Activated CD4-positive, alpha-beta T cell treated with anti-CD3 and anti-CD28 coated beads, Interleukin-2, amount 50 U/mL, for 24 hours (primary cell): ENCODE measurements at places on chromosomes 12 and 14.

GRCh38 chr14:34106310-34106709 is 155.4 kb upstream of the EGLN3 start:
- DNase-seq: no peak

- DNase-seq: no peak
Measured at GRCh38 chr12:92261071-92261470, 115.4 kb upstream of the BTG1 start.

GRCh38 chr12:24661657-24662096 is 287.2 kb downstream of the BCAT1 start:
- no peak for DNase-seq

- DNase-seq: no peak
Measured at GRCh38 chr14:63962906-63963305, 110.1 kb downstream of the SYNE2 start.

DNA sequence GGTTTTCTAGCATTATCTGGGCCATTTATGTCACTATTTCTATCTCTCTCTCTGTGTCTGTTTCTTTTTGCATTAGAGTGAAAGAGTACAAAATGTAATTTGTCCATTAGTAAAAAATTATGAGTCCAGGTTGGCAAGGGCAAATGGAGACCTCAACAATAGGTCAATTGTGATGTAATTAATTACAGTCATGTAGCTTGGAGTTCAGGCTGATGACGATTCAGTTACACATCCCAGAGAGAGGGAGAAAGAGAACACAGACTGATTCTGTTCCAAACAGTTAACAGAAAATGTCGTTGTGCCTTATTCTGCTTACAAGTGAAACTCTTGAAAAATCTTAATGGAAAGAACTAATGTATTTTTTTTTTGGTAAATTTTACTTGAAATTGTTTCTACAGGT is 83.3 kb downstream of the ATXN7L3B start:
- DNase-seq: no peak

DNA sequence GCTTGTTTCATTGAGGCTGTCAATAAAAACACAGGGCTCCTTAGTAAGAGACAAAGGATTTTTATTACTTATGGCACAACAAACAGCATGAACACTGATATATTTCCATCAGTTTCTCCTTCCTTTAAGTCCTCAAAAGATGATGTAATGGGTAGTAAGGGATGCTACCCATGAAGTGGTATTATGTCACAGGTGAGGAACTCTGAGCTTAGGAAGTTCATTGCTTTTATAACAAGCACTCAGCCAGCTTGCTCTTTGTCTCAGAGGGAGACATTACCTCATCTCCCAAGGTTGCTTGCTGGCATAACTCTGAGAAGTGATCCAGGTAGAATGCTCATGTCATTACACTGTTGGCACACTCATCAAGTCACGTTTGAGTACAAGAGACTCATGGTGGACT is 287.0 kb upstream of the OR4E1 start:
- DNase-seq: no peak

DNA sequence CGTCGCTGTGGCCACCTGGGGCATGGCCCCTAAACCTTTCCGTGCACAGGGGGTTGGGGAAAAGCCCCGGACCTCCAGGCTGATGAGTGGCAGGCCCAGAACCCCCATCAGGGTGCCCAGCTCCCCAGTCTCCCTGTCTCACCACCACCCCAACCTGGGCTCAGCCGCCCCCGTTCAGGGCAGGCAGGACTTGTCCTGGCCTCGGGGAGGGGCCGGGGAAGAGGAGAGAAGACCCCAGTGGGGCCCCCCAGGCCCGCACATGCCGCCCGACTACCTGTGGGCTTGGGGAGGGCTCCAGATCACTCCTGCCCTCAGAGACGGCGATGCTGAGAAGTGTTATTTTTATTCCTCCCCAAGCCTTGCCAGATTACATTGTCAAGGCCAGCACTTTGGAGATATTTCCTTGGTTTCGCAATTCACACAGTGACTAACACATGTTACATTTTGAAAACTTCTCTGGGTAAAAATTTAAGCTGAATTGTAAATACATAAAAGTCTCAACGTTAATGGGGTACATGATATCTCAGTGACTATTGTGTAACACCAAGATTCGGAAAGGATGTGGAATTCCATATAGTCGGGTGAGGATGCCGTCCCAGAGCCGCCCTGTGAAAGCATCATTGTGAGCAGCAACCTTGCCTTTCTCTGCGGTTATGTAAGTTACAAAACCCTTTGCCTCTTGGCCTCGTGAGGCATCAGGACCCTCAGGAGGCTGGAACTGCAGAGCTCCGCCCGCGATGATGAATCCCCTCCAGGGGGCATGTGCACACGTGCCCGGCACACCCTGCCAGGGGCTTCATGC is 85.6 kb upstream of the DIO3 start:
- no peak for DNase-seq

GRCh38 chr14:72928872-72929271 is 2.6 kb downstream of the DCAF4 start:
- no peak for DNase-seq

DNA sequence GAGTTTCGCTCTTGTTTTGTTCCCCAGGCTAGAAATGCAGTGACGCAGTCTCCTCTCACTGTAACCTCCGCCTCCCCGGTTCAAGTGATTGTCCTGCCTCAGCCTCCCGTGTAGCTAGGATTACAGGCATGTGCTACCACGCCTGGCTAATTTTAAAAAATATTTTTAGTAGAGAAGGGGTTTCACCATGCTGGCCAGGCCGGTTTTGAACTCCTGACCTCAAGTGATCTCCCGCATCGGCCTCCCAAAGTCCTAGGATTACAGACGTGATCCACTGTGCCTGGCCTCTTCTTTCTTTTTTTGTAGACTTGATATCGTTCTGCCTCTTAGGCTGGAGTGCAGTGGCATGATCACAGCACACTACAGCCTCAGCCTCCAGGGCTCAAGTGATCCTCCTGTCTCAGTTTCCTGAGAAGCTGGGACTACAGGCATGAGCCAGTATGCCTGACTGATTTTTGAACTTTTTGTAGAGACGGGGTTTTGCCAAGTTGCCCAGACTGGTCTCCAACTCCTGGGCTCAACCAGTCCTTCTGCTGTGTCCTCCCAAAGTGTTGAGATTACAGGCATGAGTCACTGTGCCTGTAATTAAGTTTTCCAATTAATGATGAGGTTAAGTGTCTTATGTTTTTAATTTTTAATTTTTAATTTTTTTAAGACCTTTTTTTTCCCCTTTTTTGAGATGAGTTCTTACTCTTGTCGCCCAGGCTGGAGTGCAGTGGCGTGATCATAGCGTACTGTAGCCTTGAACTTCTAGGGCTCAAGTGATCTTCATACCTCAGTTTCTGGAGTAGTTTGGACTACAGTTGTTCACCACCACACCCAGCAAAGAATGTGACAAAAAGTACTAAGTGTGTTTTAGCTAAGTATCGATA is 10.2 kb downstream of the RCOR1 start:
- DNase-seq: no peak

DNA sequence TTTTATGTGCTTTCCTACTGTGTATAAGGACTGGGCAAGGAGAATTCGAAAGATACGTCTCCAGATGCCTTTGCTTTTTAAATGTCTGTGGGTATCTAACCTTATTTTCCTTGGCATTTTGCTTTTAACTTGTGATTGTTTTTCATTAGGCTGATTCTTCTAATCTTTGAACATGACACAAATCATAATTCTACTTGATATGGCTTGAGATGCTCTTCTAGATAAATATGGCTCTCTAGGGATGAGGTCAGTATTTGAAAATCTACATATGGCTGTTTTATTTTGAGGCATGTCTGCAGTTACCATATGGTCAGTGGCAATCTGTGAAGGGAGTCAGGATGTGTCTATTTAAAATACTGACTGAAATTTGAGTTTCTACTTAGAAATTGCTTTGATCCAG is 139.2 kb downstream of the SLC2A13 start:
- DNase-seq: no peak

DNA sequence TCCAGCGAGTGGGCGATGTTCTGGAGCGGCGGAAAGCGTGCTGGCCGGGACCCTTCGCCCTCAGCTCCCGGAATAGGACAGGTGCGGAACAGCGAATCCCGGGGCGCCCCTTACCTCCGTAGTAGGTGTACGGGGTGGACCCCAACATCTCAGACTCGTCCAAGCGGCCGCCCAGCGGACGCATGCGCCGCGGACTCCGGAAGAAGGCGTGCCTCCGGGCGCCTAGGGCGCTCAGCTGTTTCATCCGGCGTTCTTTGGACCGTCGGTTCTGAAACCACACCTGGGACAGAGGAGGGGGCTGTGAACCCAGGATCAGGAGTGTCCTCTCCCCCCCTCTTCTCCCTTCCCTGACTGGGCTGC is 4.5 kb downstream of the LHX5 start:
- no peak for DNase-seq

DNA sequence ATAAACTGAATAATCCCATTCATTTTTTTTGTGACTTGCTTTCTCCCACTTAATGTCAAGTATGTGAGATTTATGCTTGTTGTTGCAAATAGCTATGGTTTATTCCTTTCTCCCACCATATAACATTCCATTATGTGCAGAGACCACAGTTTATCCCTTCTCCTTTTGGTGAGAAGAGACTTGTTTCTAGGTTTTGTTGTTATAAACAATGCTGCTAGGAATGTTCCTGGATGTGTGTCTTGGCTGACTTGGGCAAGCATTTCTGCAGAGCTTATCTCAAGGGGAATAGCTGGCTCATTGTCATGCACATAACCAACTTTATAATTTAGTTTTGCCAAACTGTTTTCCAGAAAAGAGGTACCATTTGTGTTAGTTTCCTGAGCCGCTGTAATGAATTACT is 47.6 kb upstream of the PPP1CC start:
- DNase-seq: no peak

DNA sequence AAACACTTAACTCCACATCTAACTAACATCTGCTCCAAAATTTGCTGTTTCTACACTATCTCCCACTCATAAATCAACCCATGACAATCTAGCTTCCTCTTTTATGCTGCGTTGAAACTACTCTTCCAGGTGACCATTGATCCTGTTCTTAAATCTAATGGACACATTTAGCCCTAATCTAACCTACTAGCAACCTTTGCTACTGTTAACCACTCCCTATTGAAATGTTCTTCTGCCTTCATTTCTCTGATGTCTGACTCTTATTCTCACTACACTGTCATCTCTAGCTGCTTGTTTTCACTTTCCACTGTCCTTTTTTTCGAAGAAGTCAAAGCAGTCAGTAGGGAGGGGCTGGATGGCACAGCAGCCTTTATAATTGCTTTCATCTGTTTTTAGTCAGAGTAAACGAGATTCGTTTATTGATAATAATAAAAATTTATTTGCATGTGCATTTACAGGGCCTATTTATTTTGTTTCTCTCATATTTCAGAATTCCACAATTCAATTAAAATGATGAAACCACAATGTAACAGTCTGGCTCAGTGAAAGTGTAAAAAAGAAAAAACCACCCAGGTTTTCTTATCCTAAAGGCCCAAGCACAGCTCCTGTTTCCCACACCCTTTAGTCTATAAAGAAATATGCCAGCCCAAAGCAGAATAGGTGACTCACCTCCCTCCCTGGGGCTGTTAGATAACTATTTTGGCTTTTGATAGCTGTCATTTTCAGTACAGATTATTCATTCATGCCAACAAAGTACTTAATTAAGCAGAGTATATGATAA is 44.9 kb downstream of the ATP2B1 start:
- peak; percentile 10 for DNase-seq

DNA sequence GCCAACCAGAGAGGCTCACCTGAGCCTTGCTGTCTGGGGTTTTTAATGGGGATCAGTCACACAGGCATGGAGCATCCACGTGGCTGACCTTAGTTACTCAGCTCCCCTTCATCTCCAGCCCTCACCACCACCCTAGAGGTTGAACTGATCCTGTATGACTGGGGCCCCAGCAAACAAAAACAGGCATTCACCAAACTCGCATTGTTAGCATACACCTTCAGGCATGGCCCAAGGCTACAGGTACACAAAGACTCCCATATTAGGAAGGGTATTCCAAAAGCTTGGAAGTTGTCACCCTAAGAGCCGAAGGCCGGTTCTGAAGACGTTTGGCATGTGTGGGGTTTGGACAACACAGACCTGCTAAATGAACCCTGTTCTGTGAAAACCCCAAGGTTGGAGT is 10.0 kb downstream of the DNAH10 start:
- DNase-seq: no peak

DNA sequence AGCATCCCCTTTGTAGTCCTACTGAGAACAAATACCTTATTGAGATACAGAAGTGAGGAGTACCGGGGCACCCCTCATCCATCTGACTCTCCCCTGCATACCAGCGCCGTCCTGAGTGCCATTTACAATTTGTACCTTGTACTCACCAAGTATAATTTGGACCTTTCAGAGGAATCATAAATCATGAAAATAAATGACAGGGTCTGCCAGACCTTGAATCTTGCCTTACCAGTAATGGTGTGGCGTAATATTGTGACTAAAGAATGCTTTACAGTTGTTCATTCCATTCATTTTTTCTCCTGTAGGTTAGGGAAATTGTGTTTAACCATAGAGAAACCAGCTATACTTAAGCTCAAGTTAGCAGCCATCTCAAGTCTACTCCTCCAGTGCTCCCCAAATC is 243.7 kb upstream of the RGS6 start:
- no peak for DNase-seq

- DNase-seq: no peak
Measured at GRCh38 chr12:130813949-130814348, 25.1 kb downstream of the STX2 start.

DNA sequence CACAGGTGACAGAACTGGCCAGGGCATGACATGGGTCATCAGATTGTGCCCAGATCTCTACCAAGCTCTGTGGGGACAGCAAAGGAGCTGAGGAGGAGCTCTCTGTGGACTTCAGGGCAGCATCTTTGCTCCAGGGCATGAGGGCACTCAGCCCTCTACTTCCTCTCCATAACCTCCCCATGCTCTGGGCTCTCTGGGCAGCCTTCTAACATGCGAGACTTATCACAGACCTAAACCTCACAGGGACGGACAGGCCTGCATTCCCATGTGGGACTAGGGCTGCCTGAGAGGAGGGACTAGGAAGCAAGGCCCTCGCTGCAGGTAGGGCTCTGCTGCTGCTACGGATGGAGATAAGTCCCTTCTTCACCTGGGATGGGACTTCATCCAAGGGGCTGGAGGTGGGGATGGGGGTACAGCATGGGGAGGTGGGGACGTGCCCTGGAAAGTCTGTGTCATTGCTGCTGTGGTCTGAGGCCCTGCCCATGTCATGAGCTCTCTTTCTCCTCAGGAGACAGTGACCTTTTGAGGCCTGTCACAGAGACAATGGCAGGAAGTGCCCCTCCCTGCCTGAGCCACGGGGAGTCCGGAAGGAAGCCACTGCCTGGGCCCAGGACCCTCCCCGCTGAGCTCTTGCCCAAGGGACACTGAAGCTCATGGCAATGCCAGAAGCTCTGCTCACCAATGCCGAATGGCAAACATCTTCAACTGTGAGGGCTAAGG is 44.1 kb downstream of the PITPNM2 start:
- peak; percentile 15 for DNase-seq

GRCh38 chr14:74478996-74479635 is 14.0 kb downstream of the NPC2 start:
- DNase-seq: no peak

- DNase-seq: no peak
Measured at GRCh38 chr12:124301084-124301654, 6.3 kb downstream of the RFLNA start.

DNA sequence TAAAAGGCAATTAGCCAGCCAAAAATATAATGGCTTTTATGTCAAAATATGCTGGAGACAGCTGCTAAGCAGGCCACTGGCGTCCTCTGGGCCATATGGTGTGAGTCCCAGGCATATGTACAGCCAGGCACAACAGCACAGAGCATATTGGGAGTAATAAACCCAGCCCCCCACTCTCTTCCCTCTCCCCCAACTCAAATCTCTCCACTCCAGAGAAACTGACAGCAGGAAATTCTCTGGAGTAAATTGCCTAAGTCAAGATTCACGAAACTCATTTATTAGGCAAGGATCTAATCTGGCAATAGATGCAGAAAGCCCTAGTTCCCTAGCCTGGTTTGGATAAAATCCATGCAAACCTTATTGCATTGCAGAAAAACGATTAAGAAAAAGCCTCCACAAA is 147.9 kb upstream of the SEL1L start:
- no peak for DNase-seq
